CD8-positive, alpha-beta memory T cell (primary cell): ENCODE measurements at places on chromosomes 2 and 18.

GRCh38 chr2:177188482-177189469 is 23.8 kb upstream of the HNRNPA3 start:
- no peak for DNase-seq

DNA sequence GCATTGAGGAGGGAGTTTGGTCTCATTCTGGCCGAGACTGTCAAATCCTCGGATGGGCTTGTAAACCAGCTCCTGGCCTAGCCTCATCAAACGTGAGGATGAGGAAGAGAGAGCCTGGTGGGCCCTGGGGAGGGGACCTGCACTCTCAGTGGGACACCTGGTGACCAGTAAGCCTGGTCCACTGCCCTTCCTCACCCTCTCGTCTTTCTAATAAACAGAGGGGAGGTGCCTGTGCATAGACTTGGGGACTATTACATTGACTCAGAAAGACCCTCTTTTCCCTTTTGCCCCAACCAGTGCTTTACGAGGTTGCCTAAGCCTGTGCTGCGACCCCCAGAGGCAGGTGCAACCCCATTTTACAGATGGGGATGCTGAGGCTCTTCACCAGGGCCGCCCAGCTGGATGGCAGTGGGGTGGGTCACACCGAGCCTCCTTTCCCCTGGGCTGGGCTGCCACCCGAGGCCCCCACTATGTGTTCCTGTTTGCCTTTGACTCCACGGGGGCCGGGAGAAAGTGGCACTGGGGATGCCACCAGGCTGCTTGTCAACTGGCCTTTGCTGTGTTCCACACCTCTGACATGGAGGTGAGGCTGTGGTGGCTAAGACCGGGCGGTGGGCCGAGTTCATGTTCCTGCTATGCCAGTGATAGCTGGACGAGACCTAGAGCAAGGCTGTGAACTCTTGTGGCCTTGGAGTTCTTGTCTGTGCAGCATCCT is 85.9 kb downstream of the GLI2 start:
- DNase-seq, result no peak

DNA sequence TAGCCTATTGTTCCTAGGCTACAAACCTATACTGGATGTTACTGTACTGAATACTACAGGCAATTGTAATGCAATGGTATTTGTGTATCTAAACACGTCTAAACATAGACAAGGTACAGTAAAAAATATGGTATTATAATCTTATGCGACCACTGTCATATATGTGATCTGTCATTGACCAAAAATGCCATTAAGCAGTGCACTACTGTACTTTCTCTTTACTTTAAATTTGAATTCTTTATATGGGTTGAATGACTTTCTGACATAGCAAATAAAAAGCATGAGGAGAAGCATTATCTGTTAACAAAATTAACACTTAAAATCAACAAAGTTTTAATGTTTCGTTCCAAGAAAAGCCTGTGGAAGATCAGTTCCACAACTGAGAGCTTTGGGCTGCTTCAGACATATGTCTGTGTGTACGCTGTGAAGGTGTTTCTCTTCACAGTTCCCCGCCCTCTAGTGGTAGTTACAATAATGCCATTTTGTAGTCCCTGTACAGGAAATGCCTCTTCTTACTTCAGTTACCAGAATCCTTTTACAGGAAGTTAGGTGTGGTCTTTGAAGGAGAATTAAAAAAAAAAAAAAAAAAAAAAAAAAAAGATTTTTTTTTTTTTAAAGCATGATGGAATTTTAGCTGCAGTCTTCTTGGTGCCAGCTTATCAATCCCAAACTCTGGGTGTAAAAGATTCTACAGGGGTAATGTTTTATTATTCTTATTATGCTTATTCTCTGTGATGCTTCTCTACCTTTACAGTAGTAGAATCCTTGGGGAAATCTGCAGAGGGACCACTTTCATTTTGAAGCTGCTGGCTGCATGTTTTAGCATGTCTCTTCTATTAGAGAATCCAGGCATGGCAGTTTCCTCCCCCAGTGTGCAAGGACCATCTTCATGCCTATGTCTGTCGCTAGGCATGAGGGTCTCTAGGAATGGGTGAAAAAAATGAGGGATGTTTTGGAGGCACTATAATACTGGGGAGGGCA is 54.5 kb downstream of the SCN2A start:
- DNase-seq, result peak; percentile 51

GRCh38 chr2:112529757-112530156 is 12.5 kb upstream of the POLR1B start:
- no peak for DNase-seq

DNA sequence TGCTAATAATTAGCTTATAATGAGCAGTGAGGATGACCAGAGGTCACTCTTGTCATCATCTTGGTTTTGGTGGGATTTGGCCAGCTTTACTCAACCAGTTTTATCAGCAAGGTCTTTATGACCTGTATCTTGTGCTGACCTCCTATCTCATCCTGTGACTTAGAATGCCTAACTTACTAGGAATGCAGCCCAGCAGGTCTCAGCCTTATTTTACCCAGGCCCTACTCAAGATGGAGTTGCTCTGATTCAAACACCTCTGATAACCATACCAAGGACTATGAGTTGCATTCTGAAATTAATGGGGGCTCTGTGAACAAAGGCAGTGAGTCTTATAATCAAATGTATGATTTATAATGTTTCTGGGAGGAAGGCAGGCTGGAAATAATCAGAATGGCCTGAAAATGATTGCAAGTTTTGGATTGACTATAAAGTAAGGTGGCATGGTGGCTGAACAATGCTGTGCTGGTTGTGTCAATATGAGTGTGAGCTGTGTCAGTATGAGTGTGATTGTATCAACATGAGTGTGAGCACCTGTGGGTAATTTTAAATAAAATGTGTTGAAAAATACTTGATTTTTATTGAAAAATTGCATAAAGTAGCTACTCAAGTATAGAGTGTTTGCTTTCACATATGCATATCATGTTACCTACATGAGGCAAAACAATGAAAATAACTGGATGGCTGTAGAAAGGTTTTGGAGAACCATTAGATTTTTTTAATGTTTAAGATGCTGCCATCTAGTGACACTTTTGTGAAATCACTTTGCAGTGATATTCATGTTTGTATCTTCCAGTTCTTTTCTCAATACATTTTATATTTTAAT is 103.0 kb downstream of the KYNU start:
- no peak for DNase-seq

DNA sequence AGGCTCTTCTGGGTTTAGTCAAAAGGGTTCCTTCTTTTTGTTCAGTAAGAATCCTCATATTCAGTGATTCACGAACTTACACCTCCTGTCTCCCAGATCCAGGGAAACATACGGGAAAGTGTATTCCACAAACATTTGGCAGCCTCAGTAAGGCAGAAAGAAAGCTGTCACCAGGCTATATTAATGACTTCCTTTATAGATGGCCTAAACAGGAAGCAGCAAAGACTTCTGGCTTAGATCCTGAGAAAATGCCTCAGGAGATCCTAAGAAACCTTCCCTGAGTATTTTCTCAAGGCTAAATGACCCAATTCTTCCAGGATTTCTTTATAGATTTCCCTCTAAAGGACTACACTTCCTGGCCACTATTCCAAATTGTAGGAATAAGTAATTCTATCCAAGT is 1995.5 kb upstream of the CELF4 start:
- no peak for DNase-seq

DNA sequence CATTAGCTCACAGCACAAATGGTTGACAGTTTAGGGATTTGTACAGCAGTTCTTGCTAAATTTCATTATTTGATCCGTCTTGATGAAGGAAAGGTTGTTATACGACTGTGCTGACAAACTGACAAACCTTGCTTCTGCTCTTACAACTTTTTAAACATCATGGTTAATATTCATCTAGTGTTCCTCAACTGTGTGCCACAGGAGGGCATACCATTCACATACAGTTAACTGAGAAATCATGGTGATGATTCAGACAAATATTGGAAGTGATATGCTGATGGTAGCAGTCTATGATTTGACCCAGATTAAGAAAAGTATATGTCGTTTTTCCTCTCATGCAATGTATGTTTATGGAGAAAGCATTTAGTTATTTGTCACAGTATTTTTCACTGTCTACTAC is 129.8 kb upstream of the FSIP2 start:
- DNase-seq, result no peak

DNA sequence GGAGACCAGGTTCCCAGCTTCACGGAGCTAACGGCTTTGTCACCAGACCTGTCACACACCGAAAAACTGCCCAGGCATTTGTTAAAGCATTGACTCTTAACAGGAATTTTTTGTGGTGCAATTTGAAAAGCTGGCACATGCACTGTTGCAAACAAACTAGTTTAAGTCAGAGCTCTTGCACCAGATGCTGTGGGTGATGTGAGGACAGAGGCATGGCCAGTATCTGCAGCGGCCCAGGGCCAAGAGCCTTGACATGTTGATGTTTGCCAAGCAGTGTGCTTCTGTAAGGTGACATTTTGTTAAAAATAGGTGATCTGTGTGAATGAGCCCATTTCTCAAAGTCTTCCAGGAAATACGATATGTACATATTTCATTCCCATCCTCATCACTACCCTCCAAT is 142.5 kb downstream of the MTCL1 start:
- no peak for DNase-seq

DNA sequence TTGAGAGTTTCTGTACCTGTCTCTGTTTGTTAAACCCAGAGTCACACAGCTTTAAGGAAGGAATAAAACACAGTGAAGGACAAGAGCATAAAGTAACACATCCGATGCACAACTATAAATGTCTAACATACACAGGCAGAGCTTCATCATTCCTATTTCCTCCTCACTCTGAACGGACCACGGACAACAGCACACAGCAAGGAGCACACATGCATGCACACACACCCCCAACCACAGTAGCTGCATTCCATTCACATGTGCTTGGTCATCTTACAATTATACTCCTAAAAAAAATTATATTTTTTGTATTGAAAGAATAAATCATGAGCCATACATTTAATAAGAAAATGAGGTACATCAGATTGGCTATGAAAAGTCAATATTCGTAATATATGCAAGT is 58.3 kb downstream of the ID2 start:
- no peak for DNase-seq

DNA sequence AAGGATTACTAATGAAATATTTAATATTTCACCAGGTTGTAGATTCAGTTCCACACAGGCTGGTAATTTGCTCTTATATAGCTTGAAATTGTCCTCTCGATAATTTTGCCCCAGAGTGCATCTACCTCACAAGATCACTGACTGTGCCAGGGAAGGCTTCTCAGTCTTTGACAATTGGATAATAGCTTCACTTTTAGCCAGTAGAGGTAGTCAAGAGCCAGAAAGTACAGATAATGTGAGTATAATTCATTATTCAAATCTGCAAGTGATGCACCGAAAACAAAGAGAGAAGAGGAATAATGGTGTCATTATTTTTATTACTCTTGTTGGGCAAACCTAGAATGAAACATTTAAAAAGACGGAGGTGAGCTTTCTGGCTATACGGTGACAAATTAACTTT is 292.8 kb downstream of the EN1 start:
- DNase-seq, result no peak
